Left forelimb (tissue), 1 donor: ENCODE measurements at places on chromosomes 11 and 22.

- DNase-seq = peak; percentile 8
These were observed 8.2 kb downstream of the TMPRSS5 start for GRCh38 chr11:113697756-113698407.

- DNase-seq = no peak
These were observed 14.3 kb downstream of the LRRC10B start for GRCh38 chr11:61522881-61523280.

DNA sequence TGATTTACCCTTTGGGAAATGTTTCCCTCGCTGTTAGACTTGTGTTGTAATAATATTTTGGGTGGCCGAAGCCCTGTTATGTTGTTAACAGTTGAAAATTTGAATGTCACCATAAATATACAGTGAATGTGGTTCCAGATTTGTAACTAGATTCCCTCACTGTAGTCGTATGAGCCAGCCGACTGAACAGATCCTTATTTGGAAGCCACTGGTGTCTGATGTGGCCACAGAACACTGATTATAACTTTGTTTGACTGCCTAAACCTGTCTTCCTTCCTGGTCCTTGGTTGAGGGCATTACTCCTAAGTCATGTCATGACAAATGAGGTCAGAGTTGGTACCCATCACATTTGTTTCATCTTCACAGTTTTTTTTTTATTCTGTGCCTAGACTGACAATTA is 45.4 kb downstream of the YAP1 start:
- no peak for DNase-seq

GRCh38 chr11:68569357-68569756 is 108.8 kb downstream of the PPP6R3 start:
- DNase-seq = no peak

- no peak for DNase-seq
These were observed 11.9 kb downstream of the B3GNT6 start for GRCh38 chr11:77046060-77046501.

DNA sequence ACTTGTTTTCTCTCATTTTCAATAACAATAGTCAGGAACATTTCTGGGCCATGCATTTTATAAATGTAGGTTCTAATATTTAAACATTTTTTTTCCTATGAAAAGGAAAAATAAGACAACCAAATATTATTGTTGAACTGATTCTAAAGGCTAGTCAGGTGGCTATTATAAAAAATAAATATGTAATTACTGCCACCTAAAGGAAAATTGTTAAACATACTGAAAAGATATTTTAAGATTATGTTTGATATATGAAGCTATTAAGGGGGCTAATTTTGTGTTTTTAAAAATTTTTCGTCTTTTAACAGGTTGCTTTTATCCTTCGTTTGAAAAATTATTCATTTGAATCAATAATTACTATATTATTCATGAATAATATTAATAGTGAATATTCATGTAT is 62.2 kb upstream of the FDX1 start:
- no peak for DNase-seq

- no peak for DNase-seq
These were observed 60.4 kb downstream of the BMAL1 start for GRCh38 chr11:13338019-13338426.

GRCh38 chr11:94658888-94659287 is 91.7 kb downstream of the PIWIL4 start:
- DNase-seq = no peak

DNA sequence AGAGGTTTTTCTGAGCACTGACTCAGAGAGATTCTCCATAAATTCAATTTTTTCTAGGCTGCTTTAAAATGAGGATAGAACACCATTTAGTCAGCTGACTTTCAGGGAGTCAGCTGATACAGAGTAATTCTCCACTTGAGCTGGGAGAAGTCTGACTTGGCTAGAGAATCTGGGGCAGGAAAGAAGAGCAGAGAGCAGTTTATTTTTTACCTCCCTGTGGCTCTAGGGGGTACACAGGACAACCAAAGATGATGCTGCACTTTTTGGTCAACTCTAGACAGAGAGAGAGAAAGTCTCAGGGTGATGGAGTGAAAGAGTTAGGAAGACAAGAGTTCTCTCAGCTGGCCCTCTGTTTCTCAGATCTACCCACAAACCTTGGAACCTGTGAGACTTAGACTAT is 67.3 kb upstream of the EED start:
- no peak for DNase-seq

DNA sequence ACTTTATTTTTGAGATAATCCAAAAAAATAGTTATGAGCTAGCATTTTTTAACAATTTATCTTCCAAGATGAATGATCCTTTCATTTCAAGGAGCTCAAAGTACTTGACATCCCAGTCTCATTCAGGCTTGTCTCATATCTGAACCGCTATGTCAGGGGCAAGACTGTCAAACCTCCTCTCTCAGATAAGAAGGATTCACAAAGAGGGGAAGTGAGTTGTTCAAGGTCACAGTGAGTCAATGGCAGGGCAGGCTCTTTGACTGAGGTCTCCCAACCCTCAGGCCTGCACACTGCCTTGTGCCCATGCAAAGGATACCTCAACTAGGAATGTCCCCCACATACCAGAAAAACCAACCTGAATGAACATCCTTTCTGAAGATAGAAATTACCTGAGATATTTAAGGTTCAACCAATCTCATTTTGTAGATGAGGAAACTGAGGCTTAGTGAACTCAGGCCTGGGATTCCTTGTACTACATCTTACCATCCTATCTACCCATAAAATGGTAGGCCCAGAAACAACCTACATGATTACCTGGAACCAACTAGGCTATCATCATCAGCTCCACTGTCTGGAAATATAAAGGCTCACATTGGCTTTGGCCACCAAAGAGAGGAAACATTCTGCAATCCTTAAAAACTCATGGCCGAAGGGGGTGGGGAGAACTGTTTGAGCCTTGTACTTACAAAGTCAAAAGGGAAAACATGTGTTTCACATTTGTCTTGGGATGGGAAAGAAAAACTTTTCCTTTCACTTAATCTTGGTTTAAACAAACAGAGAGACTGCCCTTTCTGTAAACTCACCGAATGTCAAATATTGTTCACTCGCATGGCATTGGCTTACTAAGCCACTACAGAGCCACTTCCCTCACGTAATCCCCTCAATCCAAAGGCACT is 51.1 kb downstream of the LIF start:
- DNase-seq = no peak

- DNase-seq = no peak
These were observed 13.5 kb upstream of the FTH1 start for GRCh38 chr11:61980783-61981541.

DNA sequence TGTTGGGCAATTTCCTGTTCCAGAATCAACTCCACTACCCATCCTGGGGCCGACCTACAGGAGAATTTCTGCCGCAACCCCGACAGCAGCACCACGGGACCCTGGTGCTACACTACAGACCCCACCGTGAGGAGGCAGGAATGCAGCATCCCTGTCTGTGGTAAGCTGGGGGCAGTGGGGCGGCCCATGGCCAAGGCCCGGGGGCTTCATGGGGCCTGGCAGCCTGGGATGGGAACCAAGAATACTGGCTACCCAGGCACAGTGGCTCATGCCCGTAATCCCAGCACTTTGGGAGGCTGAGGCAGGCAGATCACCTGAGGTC is 4.3 kb downstream of the F2 start:
- no peak for DNase-seq

DNA sequence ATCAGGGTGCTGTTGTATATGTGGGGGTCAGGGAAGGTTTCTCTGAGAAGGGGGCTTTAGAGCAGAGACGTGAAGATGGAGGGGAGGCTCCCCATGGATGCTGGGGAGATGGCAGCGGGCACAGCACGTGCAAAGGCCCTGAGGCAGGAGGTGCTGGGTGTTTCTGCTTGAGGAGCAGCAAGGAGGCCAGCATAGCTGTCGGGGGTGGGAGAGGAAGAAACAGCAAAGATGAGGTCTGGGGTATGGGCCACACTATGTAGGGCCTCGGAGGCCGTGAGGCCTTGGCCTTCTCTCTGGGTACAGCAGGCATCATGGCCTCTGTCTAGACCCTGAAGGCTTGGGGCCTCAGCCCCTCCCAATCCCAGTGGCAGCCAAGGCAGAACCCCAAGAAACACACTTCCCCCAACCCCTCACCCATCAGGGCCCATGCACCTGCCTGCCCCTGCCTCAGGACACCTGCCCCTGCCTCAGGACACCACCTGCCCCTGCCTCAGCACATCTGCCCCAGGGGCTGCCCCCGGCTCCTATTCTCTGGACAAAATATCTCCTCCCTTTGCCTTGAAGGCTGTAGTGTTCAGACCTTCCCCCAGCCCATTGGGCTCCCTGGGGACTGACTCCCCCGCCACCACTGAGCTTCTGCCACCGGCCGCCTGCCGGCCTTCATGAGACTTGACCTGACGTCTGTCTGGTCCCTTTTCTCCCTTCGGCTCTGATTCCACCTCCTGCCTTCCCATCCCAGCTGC is 6.2 kb downstream of the ALDH3B1 start:
- DNase-seq = no peak

DNA sequence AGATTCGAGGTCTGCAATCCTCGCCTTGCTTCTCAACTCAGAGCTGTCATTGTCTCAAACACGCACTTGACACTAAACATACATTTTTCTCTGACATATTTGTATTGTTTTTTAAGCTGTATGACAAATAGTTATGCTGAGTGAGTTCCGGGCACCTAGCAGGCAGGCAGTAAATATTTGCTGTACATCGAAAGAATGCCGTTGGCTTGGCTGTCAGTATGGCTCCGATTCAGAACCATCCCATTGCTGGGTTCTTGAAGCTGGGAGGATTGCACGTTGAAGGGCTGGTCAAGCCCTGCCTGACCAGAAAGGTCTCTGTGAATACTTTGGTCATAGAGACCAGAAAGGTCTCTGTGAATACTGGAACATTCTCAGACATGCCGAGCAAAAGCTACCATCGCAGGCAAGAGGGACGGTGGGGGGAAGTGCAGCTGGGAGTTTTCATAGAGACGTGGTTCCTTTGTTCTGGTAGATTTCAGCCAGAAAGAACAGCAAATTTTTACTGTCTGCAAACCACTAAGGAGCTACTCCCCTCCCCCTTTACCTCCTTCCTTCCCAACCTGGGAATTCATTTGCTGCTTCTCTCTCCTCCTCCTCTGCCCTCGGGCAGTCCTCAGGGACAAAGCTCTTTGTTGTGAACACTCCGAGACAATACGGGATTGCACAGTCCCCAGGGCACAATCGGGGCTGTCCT is 202.2 kb upstream of the SORL1-AS1 start:
- no peak for DNase-seq

DNA sequence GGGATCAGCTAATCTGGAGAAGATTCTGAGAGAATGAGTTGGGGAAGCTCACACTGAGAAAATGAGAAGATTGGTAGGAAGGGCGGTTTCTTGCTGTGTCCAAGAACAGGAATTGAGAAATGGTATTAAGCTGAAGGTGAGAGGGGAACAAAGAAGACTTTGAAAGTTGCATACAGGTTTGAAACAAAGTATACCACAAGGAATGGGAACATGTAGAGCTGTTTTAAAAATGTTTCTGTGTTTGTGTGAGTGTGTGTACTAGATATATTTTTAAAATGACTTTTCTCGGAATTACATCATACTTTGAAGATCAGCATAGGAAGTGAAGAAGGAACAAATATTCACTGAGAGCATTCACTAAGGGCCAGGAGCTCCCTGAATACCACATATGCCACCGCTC is 24.4 kb upstream of the IZUMO1R start:
- DNase-seq = no peak

GRCh38 chr22:39149915-39150847 is 2.3 kb downstream of the CBX7 start:
- no peak for DNase-seq

- DNase-seq = no peak
These were observed 9.2 kb upstream of the MRGPRF start for GRCh38 chr11:69022260-69022659.

DNA sequence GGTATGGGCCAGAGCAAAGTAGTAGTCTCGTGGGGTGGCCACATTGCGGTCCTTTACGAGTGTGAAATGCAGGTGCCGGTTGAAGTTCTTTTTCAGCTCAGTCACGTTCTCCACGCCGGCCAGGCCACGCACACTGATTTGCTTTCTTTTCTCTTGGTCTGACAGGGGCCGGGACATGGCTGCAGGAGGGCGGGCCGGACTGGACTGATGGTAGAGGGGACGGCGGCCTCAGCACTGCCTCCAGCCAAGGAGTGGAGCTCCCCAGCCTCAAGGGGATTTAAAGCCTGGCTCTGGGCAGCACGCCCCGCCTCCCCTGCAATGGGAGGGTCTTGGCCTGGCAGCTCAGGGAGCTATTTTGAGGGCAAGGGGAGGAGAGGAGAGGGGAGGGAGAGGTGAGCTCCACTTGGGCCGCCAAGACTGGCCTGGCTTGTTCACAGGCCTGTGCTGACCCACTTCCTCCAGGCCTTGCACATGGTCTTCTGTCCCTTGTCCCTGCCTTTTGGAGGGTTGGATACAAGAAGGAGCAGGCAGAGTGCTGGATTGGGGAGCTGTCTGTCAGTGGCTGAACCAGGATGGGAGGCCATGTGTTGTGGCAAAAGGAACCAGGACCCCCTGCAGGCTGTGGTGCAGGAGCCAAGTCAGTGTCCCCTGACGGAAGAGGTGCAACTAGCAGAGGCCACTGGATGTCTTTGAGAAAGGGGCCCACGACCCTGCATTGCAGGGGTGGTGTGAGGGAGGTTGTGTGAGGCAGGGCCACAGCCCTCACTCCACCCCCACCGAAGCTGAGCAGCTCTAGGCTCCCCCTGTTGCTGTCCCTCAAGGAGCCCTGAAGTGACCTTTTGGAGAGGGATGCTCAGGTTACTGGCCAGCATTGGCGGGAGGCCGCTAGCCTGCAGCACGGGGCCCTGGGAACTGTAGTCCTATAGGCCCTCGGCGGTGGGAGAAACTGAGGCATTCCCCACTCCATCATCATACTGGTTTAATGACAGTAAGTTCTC is at the start of gene PYGM:
Gene PYGM, minus strand, starts transcription at position 253 of the 998 bp plus-strand sequence. Its CDS starts 76 bp downstream, at position 177.
- peak; percentile 87 for DNase-seq

GRCh38 chr11:35629914-35630313 is 11.7 kb downstream of the FJX1 start:
- no peak for DNase-seq

GRCh38 chr11:45897556-45897955 is 9.5 kb downstream of the FREY1 start:
- DNase-seq = no peak

DNA sequence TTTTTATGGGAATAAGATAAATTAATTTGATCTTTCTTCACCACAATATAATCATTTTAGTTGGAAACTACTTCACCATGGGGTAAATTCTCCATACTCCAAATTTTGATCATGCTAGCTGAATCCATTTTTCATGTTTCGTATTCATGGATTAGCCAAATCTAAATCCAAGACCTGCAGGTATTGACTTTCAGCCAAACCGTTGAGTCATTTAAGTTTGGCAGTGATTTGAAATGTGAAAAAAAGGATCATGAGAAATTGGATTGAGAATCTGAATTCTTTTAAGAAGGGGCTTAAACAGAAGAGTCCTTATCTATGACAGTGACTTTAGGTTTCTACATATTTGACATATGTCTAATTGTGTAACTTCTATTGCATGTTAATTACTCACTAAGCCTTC is 5.3 kb downstream of the GAS2 start:
- DNase-seq = no peak

- DNase-seq = no peak
These were observed 2.1 kb upstream of the SHANK3 start for GRCh38 chr22:50670513-50670912.
